ENCODE measurements at places on chromosomes 16 and 17.

DNA sequence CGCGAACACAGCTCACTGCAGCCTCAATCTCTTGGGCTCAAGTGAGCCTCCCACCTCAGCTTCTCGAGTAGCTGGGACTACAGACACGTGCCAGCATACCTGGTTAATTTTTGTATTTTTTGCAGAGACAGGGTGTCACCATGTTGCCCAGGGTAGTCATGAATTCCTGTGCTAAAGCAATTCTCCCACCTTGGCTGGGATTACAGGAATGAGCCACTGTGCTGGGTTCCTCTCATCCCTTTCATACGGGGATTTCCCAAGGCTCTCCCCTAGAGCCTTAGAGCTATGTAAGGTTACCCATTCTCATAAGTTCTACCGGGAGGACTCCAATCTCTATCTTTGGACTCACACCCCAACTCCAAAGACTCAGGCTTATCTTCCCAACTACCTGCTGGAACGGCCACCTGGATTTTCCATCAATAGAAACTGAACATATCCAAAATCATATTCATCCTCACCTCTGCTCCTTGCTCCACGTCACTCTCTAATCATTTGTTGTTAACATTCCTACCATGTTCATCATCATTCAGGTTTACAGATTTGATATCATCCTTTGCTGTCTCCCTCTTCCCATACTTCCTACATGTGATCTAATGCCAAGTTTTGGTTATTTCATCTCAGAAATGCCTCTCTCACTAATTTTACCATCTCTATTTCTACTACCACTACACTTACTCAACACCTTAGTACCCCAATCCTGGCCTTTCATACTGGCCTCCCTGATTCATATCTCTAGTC lies 92.5 kb downstream of the NCOR1 start:
- no peak for DNase-seq

- DNase-seq: no peak
Measured at GRCh38 chr17:55811536-55811935, 60.7 kb downstream of the PCTP start.

- no peak for DNase-seq
Measured at GRCh38 chr17:35752945-35753764, at the start of gene GAS2L2. TSS of gene GAS2L2 (minus strand) at chr17:35753239. CDS start at chr17:35752850, 389 bp downstream.

DNA sequence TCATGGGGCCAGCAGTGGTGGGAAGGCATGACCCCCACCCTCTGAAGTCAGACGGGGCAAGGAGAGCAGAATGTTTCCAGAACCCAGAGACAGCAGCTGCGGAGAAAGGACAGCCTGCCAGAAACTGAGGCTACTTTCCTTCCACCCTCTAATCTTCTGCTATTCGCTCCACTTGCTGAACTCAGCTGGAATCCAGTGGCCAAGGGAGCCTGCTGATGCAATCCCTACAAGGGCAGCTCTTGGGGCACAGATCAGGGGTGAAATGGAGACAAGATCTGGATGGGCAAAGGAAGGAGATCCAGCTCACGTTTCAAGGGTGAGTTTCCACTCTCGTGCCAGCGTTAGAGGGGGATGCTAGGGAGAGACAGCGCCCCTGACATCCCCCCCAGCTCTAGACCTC lies 479.1 kb downstream of the SLC39A11 start:
- DNase-seq: no peak

DNA sequence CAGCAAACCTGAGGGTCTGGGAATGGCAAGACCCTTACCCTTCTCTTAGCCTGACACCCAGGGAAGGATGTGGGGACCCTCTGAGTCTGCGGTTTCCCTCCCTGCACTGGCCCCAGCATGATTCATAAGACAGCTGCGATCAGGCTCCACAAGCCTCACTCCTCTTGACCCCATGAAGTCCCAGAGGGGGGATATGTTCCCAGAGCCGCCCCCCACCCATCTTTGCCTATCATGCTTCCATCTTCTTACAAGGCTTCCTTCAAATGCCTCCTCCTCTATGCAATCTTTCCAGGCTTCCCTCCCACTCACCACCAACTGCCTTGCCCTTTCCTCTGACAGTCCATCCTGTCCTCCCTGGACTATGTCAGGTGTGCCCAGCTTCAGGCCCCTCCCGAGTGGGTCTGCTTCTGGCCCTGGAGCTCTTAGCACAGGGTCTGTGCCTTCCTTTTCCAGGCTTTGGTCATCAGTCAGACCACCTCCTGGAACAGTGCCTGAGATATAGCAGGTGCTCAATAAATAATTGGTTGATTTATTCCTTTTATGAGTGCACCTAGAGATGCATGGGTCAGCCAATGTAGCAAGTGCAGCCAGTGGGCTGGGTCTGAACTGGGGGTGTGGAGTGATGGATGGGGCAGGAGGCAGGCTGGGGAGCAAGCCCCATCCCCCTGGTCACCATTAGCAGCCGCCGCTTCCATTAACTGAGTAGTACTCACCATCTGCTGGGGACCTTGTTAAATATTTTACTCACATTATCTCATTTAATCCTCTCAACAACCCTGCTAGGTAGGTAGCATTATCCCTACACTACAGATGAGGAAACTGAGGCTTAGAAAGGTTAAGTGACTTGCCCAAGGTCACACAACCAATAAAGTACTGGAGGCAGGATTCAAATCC lies 8.4 kb downstream of the DLX3 start:
- DNase-seq: peak; percentile 28

- no peak for DNase-seq
Measured at GRCh38 chr17:80963812-80964543, 27.7 kb upstream of the CHMP6 start.

DNA sequence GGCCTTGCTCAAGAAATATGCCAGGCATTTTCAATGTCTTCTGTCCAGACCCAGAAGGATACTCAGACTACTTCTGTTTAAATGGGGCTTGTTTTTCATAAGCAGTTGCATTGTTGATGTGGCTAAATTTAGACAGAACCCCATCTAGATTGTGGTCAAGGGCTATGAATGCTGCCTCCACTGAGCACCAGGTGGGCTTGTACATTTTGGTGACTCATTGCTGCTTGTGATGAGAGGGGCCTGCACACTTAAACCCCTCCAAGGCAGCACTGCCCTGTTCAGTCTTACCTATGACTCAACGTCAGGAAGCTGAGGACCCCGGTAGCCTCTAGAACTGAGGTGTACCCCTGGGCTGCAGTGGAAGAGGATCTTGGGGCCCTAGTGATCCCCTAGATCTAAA lies 144.0 kb downstream of the PRKCA start:
- DNase-seq: no peak

DNA sequence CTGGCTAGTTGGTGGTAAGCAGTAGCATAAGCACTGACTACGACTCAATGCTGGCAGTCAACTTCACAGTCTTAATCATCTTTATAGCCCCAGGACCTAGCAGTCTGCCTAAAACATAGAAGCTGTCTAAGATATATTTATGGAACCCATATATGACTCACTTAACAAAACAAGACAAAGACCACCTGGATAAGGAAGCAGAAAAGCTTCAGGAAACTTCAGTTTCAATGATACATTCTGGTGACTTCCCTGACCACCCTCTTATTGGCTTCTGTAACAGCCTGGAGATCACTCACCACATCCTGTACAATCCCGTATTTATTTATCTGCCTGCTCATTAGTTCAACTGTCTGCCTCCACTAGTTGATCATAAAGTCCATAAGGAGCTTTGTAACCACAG lies 95.5 kb downstream of the PMP22 start:
- no peak for DNase-seq

GRCh38 chr16:10943064-10943353 lies 741 bp upstream of the DEXI start:
- no peak for DNase-seq

DNA sequence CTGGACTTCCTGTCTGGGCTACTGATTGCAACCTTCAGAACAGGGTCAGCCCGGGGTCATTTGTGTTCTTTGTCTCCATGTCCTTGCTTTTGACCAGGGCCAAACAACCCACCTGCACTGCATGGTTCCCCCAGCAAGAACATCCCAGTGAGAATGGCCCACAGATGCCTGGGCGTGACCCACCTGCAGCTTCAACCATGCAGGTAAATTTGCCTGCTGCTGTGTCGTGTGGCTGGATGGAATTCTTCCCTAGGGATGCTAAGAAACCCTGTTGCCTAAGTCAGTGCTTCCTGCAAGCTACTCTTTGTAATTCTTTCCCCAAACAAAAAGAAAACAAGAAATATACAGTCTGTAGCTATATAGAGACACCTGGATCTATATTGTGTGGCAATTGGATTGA lies 12.5 kb downstream of the CDH13 start:
- DNase-seq: no peak

GRCh38 chr17:2943981-2944380 lies 119.4 kb downstream of the OR1D5 start:
- DNase-seq: no peak

GRCh38 chr16:49855280-49855821 lies 561 bp downstream of the ZNF423 start:
- DNase-seq: peak; percentile 82

DNA sequence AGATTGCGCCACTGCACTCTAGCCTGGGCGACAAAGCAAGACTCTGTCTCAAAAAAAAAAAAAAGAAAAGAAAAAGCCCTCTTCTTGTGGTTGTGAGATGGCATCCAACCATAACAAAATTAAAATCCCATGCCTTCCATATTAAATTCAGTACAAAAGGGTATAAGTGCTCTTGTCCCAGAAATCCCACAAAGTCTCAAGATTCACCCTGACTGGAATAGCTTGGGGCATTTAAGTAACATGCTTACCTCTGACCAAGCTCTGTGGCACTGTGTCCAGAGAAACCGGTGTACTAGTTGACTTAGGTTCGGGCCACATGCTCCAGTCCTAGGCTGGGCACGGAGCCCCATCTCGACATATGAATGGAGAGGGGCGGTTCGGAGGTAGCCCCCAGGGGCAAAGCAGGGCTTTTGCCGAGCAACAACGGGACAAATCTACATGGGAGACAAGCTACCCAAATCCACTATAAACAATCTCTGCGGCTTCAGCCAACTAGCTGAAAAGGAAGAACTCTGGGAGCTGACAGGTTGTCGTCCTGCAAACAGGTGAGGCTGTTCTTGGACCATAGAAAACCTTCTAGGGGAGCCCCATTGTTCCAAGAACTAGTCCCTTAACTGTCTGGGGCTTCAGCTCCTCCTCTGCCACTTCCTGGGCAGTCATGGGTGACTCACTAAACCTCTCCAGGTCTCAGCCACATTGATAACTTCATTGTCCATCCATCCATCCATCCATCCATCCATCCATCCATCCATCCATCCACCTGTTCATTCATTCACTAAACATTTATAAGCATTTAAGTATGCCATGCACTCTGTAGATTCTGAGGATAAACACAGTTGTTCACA lies 10.3 kb upstream of the IL4R start:
- no peak for DNase-seq

- DNase-seq: peak; percentile 87
Measured at GRCh38 chr17:76265624-76266243, 586 bp downstream of the UBALD2 start.

DNA sequence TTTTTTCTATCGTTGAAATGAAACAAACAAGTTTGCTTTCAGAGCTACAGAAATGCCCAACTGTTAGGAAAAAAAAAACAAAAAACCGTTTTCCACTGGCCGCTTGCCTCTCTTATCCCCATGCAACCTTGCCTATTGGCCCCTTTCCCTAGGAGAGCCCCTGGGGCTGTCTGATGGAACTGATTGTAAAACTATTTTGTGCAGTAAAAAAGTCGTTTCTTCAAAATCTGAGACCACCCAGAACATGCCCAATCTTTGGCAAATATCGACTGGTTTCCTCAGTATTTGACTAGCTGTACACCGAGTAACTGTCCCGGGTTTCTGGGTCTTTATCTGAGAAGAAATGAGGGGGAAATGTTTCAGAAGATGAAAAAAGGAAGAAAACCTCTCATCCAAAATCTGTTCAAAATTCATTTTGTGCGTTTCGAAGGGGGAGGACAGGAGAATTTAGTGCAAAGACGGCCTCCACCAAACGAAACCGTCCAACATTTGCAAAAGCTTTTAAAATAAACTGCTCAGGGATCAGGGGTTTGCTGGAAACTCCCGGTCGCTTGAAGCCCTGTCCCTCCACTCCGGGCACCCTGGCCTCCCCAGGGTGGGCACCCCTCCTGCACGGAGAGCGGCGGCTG lies 1.1 kb upstream of the GNAO1 start:
- no peak for DNase-seq
